ENCODE measurements at places on chromosomes 5 and 9. TPM values are rescaled to one million over a fixed set of nuclear protein-coding genes. Genes with fewer than 3 reads are reported as not detected.

DNA sequence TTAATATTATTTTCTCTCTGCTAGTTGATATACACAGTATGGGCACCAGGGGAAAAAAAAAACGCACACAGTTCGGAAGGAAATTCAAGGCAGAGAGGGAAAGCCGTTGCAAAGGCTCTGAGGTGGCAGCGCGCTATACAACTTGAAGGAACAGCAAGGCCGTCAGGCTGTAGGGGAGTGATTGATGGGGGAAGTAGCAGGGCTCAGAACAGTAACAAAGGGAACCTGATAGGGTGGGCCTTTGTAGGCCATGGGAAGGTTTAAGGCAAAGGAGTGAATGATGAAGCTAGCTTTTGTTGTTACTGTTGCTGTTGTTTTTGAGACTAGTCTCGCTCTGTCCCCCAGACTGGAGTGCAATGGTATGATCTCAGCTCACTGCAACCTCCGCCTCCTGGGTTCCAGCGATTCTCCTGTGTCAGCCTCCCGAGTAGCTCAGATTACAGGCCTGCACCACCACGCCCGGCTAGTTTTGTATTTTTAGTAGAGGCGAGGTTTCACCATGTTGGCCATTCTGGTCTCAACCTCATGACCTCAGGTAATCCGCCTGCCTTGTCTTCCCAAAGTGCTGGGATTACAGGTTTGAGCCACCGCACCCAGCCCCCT lies 27.0 kb downstream of the AQP7 start:
- DNase-seq, result peak; percentile 60

GRCh38 chr5:79396265-79396664 lies 117.7 kb downstream of the HOMER1 start:
- no peak for DNase-seq

Gene CCL28
- 3.8 TPM for polyA plus RNA-seq

DNA sequence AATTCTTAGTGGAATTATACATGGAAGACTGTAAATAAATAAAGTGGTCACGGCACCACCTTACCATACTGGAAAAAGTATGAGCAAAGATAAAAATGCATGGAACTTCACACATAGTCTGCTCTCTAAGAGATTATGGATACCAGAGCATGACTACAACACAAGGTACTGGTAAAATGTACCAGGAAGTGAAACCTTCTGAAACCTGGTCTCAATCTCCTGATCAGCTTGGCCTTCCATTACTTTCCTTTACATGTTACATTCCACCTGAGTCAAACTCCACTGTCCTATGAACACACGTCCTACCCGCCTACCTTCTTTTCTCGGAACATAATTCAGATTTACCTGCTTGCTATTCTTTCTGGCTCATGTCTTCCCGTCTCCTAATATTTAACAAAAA lies 15.9 kb downstream of the PTAR1 start:
- no peak for DNase-seq

GRCh38 chr9:131179561-131180219 lies 54.3 kb downstream of the NUP214 start:
- no peak for DNase-seq

DNA sequence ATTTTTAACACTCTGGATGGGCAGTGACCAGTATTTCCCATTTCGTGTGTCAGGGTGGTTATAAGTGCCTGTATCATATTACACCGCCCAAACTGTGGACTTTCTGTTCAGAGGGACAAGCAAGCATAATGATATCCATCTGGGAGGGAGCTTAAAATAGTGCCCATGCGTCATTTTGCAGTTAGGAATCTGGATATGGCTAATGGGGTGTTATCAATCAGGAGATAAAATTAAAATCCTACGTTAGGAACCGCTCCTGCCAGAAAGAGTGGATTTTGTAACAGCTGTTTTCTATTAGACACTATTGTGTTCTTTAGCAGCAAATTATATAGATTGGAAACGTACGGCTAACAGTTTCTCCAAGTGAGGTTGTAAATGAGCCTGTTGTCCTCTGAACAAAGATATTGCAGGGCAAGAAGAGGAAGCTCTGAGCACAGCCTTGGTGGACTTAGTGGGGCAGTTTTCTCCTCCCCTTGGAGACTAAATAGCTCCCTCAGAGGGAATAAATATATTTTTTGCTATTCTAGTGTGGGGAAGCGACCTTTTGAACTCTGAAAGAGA lies 160.4 kb downstream of the SPATA31D1 start:
- DNase-seq, result no peak

Measured in testis (tissue), 5 donors.